RWPE1 (cell line): ENCODE measurements at places on chromosomes 1 and 21.

- no peak for DNase-seq
Observed at GRCh38 chr1:197922070-197922390, 4.9 kb downstream of the LHX9 start.

DNA sequence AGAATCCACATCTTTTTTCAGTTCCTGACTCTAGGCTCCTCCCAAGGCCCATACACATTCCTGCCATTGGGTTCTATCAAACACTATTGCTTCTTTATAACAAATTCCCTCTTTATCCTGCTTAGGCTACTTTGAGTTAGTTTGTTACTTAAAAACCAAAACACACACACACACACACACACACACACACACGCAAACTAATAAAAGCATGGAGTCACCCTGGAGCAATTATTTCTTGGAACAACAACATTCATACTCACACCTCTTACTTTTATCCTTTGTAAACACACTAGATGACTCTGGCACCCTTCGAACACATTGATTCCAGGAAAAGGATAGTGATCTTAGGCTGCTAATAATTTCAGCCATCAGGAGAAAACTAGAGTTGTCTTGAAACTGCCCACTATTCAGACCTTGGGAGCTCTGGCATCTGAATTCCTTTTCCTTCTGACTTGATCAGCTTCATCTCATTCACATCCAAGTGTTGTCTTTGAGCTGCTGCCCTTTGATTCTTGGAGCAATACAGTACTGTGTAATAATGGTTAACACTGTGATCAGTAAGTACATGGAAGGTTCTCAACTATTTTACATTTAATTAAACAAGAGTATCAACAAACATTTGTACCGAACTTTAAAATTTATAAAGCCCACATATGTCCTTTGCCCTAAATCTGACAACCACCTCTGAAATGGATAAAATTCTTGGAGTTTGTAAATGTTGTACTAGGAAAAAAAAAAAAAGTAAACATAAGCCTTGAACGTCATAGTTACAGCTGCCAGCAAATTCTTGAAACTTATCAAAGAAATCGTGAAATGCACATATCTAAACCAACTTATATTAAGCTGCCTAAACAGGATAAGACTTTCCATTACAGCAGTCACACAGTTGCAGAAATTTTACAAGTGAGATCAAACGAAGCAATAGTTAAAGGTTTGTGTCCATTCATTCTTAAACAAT, 2.8 kb upstream of the SEC22B start:
- DNase-seq = no peak

GRCh38 chr1:194512957-194513356, 1326.5 kb upstream of the B3GALT2 start:
- DNase-seq = no peak

GRCh38 chr1:171081314-171081753, 9.4 kb upstream of the FMO3 start:
- peak; percentile 2 for DNase-seq

DNA sequence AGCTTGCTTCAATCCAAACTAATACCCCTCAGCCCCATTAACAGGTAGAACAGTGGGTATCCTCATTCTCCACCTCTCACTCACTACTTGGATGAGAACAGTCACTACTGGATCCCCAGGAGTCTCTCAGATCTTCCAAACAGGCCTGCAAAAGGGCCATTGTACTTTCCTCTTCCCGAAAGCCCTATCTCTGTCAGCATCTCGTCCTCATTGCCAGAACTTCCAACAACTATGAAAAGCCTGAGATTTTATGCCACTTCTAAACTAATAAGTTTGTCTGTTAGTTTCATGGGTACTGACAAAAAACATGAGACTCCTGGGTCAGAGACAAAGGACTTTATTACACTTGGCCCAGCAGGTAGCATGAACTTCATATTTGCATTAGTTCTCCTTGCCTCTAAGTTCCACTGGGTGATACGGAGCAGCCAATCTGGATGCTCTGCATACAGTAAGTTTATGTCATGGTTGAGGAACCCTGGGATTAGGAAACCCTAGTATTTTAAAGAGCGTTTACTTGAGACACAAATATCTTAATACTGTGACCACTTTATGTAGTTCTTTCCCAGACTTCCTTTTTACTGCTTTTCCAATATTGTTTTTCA, 38.1 kb downstream of the VANGL2 start:
- DNase-seq = no peak

- DNase-seq = no peak
Observed at GRCh38 chr1:44460107-44460882, 55.2 kb downstream of the RNF220 start.

- no peak for DNase-seq
Observed at GRCh38 chr1:63023637-63024036, 239.7 kb downstream of the ATG4C start.

DNA sequence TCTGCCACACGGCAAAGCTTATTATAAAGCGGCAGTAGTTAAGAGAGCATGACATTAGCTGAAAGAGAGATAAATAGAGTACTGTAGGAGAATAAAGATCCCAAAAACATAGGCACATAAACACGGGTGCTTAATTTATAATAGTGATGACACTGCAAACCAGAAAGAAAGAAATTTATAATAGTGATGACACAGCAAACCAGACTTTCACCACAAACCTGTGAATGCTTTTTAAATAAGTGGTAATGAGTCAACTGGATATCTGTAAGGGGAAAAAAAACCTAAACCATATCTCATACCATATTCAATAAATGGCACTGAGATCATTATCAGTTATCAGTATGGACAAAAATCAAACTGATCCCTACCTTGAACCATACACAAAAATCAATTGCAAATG, 25.5 kb downstream of the USP1 start:
- no peak for DNase-seq

DNA sequence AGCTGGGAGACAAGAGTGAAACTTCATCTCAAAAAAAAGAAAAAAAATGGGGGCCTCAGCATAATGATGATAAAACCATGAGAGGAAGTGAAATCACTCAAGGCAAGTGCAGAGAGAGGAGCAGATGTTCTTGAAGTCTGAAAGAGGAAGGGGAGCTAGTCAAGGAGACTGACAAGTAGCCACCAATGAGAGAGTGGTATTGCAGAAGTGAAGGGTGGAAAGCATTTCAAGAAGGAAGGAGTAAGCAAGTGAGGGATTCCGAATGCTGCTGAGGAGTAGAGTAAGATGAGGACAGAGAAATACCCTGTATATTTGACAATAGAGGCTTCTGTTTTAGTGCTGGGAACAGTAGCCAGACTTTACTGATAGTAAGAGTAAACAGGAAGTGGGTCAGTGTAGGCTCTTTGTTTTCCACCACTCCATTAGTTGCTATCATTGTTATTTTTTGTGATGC, 2.9 kb downstream of the TATDN3 start:
- no peak for DNase-seq

DNA sequence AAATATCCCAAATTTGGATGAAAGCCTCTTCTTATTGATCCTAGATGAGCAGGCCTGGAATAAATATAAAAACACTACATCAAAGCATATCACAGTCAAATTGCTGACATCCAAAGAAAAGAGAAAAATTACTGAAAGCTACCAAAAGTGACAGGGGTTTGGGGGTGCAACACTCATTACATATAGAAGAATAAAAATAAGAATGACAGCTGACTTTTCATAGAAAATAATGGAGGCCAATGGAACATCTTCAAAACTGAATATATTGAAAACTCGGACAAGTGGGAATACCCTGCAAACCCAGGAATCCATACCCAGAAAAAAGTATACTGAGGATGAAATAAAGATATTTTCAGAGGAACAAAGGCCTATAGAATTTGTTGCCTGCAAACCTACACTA, 84.0 kb downstream of the FOXJ3 start:
- DNase-seq = no peak

- no peak for DNase-seq
Observed at GRCh38 chr1:38043036-38043747, 3.4 kb downstream of the POU3F1 start.

GRCh38 chr1:184789884-184790283, 35.2 kb upstream of the EDEM3 start:
- DNase-seq = no peak

- no peak for DNase-seq
Observed at GRCh38 chr1:21669258-21670058, at the start of gene RAP1GAP. Gene RAP1GAP (minus strand): TSS chr1:21669357. CDS start chr1:21620032, 49,325 bp downstream.

DNA sequence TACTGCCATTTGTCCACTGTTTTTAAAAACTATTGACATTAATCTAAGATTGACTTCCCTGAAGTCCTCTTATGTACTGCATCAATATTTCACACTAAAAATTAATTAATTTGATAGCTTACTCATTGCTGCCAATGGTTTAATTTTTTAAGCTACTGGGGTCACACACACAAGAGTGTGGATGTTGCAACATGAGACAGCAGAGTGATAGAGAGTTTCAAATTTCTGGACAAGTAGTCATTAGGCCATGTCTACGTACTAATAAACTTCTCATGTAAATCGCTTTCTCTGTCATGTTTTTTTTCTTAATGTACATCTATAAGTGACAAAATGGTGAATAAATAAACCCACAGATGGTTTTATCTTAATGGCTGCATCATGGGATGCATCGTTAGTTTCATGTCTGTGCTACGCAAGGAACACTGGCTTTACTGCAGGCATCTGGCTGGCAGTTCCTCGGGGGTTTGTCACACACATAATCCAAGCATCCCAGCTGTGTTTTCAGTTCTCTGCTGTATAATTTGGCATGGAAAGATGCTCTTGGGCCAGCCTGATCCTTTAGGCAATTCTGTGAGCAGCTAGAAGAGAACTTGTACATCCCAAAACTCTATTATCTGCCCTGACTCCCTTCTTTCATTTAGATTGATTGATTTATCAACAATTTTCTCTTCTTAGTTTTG, 16.4 kb upstream of the CHODL start:
- DNase-seq = no peak

DNA sequence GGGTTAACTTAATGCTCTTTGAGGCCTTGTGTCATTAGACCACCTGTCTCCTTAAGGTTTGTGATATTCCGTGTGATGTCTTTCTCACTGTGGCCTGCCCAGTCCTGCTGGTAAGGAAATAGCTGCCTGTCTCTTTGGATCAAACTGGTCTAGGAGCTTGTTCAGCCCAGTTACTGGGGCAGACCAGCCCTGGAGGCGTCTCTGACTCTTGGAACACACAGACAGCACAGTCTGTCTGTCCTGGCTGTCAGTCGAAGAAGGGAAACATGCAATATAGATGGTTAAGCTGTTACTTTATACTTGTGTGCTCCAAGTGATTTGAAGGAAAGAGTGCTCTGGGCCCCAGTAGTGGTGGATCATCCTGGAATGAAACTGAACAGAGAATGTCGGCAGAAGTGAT, 20.4 kb downstream of the PBX1 start:
- DNase-seq = no peak

DNA sequence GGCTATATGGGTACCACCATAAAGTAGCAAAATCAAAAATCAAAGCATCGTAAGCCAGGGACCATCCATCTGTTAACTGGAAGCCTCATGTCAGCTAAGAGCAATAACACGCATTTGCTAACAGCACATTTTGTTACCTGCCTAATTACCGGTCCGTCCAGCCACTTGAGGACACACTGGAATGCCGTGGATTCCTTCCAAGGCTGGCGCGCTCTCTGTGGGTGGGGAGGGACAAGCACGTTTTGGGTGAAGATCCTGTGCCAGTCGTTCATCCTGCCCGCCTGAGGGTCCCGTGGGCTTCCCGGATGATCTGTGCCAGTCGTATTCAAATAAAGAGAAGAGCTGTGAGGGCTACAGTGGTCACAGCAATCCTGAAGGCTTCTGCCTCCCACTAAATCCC, 6.2 kb downstream of the NPHP4 start:
- DNase-seq = no peak

- DNase-seq = no peak
Observed at GRCh38 chr1:100969327-100969726, 56.3 kb downstream of the DPH5 start.

- no peak for DNase-seq
Observed at GRCh38 chr1:27967106-27967883, 7.5 kb downstream of the XKR8 start.

DNA sequence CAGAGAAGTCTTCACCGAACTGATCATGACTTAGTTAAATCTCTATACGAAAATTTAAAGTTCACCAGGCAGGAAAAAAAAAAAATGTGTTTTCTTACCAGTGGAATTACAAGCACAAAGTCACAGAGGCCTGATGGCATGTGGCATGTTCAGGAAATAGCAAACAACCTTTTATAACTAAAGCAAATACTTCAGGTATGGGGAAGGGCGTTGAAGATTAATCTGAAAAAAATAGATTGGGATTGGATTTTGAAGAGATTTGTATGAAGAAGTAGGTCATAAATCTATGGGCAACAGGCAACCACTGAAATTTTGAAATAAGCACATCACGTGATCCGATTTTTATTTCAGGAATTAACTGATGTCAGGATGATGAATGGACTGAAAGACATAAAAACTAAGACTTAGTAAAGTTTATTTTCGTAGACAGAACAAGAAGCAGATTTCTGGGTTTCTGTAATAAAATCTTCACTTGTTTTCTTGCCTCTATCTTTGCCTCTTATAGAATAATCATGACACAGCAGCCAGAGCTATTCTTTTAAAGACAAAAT, 295.9 kb upstream of the ADGRL4 start:
- no peak for DNase-seq

DNA sequence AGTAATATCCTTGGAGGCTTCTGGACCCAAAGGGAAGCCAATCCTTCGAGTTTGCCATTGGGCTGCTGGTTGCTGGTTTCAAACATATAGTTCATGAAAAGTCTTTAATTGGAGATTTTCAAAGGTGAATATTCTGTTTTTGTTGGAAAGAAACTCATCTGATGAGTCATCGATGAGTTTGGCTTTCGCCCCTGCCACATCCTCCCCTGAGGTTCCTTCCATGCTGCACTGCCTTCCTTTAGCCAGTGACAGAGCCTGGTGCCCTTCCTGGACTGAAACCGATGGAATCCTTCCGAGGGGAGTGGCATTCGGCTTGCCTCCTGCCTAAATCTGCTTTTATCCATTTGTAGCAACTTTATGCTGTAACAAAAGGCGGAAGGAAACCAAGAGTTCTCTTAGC, 550.0 kb downstream of the KIF26B start:
- DNase-seq = peak; percentile 5

DNA sequence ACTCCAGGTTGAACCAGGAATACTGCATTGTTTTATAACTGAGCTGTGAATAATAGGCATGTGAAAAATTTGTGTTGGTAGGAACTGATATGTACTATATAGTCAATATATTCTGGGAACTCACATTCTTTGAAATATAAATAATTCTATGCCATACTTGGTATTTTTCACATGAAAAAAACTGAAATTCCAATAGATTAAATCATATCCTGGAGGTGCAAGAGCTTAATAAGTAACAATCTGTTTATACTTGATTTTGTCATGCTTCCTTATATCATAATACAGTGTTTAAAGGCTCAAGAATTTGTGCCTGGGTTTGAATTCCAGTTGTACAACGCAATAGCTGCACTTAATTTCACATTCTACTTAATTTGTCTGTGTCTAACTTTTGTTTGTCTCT, 387.0 kb downstream of the USP25 start:
- DNase-seq = no peak
